Midbrain (tissue), 1 donor: ENCODE measurements at places on chromosomes 2 and 18.

DNA sequence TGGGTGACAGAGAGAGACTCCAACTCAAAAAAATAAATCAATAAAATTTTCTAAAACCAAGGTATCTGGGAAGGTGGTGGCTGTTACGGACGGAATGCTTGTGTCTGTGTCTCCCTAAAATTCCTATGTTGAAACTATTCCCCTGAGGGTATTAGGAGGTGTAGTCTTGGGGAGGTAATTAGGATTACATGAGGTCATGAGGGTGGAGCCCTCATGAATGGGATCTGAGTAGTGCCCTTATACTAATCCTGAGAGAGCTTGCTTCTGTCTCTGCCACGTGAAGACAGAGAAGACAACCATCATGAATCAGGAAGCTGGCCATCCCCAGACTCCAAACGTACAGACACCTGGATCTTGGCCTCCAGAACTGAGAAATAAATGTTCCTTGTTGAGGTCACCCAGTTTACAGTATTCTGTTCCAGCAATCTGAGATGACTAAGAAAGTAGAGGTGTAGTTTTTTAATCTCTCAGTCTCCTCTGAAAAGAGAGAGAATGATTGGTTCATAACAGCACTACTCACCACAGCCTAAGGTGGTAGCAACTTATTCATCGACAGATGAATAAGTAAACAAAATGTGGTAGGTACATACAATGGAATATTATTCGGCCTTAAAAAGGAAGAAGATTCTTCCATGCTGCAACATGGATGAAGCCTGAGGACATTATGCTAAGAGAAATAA lies 38.4 kb downstream of the TGFBRAP1 start:
- no peak for DNase-seq

GRCh38 chr2:105325389-105325963 lies 4.1 kb downstream of the TGFBRAP1 start:
- DNase-seq = no peak

- DNase-seq = no peak
Observed at GRCh38 chr2:45199973-45200372, 190.7 kb upstream of the SIX2 start.

DNA sequence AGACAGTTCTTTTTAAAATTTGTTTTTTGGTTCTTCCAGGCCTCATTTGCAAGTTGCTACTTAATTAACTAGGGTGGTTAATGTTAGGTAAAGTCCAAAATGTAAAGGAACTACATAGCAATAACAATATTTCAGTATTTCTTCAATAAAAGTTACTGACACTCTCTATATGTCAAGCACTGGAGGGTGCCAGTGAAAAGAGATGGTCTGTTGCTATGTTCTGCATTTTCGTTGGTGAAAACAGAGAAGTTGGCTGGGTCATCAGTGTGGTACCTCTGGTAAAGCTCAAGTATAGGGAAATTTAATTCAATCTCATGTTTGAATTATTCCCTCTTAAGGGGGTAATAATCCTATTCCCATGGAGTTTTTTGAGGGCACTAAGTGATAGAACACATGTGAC lies 16.3 kb upstream of the SCN1A start:
- no peak for DNase-seq

- DNase-seq = no peak
Observed at GRCh38 chr2:33204945-33205344, 258.2 kb downstream of the LTBP1 start.

GRCh38 chr2:147482916-147483669 lies 361.7 kb upstream of the ACVR2A start:
- DNase-seq = no peak

- DNase-seq = no peak
Observed at GRCh38 chr2:162327134-162327769, 8.8 kb upstream of the IFIH1 start.

DNA sequence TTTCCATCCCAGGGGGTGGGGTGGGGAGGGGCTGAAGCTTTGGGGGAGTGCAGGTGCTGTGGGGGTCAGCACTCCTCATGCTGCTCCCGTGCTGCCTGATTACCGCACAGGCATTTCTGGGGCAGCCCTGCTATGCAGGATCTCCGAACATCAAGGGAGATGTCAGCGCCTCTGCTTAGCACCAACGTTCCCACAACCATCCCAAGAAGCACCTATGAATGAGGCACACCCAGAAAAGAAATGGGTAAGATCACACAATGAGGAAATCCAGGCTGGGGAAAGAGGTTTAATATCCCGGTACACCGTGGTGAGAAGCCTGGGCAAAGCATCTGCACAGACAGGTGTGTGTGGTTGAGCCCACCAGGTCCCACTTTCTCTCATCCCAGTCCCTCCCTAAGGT lies 17.5 kb downstream of the GAREM2 start:
- no peak for DNase-seq

DNA sequence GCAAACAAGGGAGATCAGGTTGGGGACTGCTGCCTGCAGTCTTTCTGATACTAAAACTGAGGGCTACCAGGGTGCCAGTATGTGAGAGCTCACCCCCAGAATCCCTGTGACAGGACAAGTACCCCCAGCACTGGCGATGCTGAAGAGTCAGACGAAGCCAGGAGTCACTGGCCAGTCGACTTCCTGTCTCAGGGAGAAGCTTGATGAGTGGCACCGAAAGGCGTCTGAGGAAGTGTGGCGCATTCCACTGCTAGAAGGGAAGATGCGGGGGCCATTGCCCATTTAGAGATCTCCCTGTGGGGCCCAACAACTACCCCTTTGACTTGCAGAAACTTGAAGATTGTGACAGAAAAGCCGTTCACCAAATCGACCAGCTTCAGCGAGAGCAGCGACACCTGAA lies 22.0 kb downstream of the MXD1 start:
- DNase-seq = no peak

DNA sequence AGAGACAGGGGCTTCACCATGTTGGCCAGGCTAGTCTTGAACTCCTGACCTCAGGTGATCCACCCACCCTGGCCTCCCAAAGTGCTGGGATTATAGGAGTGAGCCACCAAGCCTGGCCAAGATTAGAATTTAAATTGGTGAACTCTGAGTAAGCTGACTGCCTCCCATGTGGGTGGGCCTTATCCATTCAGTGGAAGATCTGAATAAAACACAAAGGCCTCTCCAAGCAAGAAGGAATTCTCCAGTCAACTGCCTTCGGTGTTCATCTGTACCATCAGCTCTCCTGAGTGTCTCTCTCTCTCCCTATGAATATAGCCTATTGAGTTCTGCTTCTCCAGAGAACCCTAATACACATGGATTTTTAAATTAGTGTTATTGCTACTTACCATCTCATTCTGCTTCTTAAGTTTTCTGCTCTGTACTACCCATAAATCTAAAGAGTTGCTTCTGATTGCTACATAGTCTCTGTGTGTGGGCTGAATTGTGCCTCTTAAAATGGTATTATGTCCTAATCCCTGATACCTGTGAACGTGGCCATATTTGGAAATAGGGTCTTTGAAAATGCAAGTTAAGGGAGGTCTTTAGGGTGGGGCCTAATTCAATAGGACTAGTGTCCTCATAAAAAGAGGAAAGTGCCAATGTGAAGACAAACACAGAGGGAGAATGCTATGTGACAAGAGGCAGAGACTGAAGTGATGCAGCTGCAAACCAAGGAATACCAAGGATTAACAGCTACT lies 36.3 kb downstream of the FBXO11 start:
- no peak for DNase-seq

DNA sequence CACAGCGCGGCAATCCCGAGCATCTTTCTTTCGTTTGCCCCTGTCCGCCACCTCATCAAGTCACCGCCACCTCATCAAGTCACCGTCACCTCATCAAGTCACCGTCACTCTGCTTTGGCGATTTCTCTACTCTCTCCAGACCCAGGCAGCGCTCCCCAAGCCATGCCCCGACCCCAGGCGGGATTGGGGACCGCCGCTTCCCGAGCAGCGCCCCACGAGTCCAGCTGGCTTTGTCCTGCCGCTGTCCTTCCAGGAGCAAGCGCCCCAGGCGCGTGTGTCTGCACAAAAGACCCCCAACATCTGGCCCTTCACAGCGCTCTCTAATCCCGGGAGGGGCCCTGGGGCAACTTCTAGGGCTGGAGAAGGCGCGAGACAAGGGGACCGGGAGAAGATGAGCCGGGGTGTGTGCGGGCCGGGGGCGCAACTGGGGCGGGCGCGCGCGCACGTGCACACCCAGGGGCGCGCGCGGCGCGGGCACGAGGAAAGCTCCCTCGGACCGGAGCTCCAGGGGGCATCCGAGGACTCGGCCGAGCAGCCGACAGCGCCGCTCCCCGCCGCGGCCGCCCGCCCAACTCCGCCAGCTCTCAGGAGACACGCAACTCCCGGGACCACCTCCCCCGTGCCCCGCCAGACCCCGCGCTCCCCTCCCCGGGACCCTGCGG lies 633 bp upstream of the RNF152 start:
- DNase-seq = peak; percentile 52
